Activated CD8-positive, alpha-beta memory T cell treated with anti-CD3 and anti-CD28 coated beads for 1 hour (primary cell): ENCODE measurements at places on chromosomes 13 and 19.

GRCh38 chr19:29858000-29858596, 46.3 kb downstream of the CCNE1 start:
- no peak for DNase-seq

GRCh38 chr19:3034656-3035541, 5.8 kb upstream of the TLE2 start:
- DNase-seq, result no peak

GRCh38 chr19:36256064-36256463, 41.2 kb downstream of the ZNF146 start:
- no peak for DNase-seq

- no peak for DNase-seq
Measured at GRCh38 chr19:35777086-35777841, 1.9 kb downstream of the ARHGAP33 start.

- no peak for DNase-seq
Measured at GRCh38 chr19:10305139-10305806, 4.3 kb downstream of the ZGLP1 start.

DNA sequence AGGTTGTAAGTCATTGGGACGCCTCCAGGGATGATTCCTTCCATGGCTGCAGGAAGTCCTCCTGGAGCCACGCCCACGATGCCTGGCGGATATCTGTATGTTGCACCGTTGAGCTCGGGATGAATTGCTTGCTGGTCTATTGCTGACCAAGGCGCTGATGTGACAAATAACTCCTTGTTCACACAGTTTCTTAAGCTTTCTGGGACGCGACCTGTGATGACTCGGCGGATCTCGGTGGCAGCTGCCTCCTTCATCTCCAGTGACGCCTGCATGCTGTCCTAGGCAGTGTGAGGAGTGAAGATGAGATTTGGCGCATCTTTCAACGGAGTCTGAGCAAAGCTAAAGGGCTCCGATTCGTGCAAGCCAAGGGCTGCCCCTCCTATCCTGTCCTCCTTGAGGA, 7.6 kb upstream of the ZNF566 start:
- DNase-seq, result no peak

GRCh38 chr13:25630329-25630900, 258.6 kb downstream of the ATP8A2 start:
- DNase-seq, result no peak

DNA sequence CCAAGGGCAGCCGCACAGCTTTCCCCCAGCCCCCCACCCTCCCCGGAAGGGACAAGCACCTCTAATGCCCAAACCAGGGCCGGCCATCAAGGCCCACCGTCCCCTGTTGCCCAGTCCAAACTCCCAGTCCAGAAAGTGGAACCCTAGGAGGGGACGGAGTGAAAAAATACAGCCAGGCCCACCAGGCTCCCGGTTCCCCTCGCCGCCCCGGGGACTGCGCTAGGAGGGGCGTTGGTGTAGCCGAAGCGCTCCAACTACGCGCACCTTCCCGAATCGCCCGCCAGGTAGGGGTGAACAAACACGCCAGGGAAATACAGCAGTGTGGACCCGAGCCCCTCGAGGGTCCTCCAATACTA, 1.3 kb downstream of the KLF16 start:
- DNase-seq, result no peak

- DNase-seq, result no peak
Measured at GRCh38 chr13:91153372-91153771, 194.1 kb upstream of the MIR17HG start.

- no peak for DNase-seq
Measured at GRCh38 chr19:6373813-6374108, 1.2 kb downstream of the ALKBH7 start.
